ENCODE measurements at places on chromosomes 3 and 15. TPM values are rescaled to one million over a fixed set of nuclear protein-coding genes. Genes with fewer than 3 reads are reported as not detected.
A peak's percentile ranks its signal among the peaks of the same experiment; 100 is the strongest.

- no peak for DNase-seq
These were observed 28.7 kb upstream of the XIRP1 start for GRCh38 chr3:39221141-39221530.

DNA sequence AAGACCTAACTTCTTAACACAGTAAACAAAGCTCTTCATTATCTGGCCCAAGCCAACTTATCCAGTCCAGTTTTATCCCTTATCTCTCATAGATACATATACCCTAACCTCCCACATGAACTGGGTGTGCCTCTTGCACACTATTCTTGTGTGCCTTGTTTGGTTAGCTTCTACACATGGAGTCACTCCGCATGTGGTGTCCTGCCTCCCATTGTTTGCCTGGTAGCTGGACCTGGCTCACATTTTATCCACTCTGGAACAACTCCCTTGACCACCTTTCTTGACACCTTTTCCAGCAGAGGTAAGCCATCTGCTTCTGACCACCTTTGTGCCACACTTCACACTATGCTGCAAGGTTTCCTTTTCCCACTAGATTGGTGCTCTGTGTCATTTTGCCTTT is 15.2 kb downstream of the TIPARP start:
- no peak for DNase-seq

Gene TGM5
- not detected for total RNA-seq

GRCh38 chr3:151362751-151363174 is 21.8 kb downstream of the P2RY12 start:
- peak; percentile 18 for DNase-seq

Gene PLCL2
- 5.6 TPM for total RNA-seq

- DNase-seq = no peak
These were observed 41.8 kb upstream of the LRTM1 start for GRCh38 chr3:54969652-54970051.

Gene KCNMB3
- 1.3 TPM for total RNA-seq

GRCh38 chr3:13346481-13347389 is 73.4 kb downstream of the NUP210 start:
- no peak for DNase-seq

- no peak for DNase-seq
These were observed 66.6 kb upstream of the IGF1R start for GRCh38 chr15:98581715-98582114.

GRCh38 chr3:78178740-78179363 is 1139.0 kb downstream of the ROBO2 start:
- DNase-seq = no peak

Gene SLC2A2
- total RNA-seq = under 0.01 TPM

All from fibroblast of villous mesenchyme (primary cell).